Stimulated activated CD4-positive, alpha-beta T cell treated with anti-CD3 and anti-CD28 coated beads, Interleukin-2, amount 100 ng/mL, for 4 hours (primary cell): ENCODE measurements at places on chromosomes 16 and 17.
A peak's percentile ranks its signal among the peaks of the same experiment; 100 is the strongest.

DNA sequence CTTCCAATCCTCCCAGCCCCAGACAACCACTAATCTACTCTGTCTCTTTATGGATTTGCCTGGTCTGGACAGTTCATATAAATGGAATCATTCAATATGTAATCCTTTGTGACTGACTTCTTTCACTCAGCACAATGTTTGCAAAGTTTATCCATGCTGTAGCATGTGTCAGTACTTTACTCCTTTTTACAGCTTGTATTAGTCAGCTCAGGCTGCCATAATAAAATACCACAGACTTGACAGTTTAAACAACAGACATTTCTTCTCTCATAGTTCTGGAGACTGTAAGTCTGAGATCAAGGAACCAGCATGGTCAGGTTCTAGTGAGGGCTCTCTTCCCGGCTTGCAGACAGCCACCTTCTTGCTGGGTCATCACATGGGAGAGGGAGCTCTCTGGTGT lies 41.3 kb downstream of the GPRC5B start:
- DNase-seq, result no peak

- peak; percentile 68 for DNase-seq
These were observed 14.2 kb upstream of the RIPOR1 start for GRCh38 chr16:67514382-67514828.

GRCh38 chr17:81868674-81869220 lies 2.4 kb downstream of the ARHGDIA start:
- DNase-seq, result no peak

- DNase-seq, result no peak
These were observed 325.4 kb downstream of the ZFHX3 start for GRCh38 chr16:72722552-72722951.
